Hematopoietic multipotent progenitor cell treated with erythropoietin and hydrocortisone succinate and interleukin-3 and kit ligand, for 15 days (in vitro differentiated cells): ENCODE measurements at places on chromosomes 3 and 15.

GRCh38 chr15:29517829-29518228 lies 248.2 kb upstream of the NSMCE3 start:
- DNase-seq = no peak

GRCh38 chr3:134696155-134696554 lies 45.3 kb upstream of the KY start:
- no peak for DNase-seq

DNA sequence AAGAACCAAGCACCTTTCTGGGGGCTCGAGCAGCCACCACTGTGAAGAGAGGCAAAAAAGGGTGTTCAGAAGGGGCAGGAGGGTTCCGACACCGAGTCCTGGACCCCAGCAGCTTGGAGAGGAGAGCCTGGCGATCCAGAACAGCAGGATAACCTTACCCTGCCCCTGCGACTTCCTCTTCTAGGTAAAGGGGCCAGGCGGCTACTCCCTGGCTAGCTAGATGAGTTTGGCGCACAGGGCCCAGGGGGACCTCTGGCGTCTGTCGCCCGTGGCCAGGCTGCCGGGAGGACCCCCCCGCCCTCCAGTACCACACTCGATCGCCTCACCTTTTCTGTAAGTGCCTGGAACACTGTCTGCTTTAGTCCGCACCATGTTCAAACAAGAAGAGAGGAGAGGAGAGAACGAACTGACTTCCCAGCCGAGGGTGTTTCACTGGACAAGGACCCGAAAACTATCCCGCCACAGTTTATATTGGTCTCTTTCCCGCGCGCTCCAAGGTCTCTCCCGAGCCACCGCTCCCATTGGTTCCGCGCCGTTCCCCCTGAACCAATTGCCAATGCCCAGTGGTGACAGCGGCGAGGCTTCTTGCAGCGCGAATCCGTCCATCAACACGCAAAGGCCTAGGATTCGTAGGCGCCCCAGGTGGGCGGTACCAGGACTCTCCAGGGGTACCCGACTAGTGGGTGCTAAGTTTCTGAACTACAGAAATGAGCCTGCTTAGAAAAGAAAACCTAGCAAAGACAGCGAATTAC lies at the start of gene PCLAF:
TSS of gene PCLAF (minus strand) at position 442 of the 752 bp plus-strand sequence. CDS start at position 372, 70 bp downstream.
- peak; percentile 94 for DNase-seq

GRCh38 chr3:37907371-37907770 lies 45.7 kb downstream of the CTDSPL start:
- DNase-seq = no peak

DNA sequence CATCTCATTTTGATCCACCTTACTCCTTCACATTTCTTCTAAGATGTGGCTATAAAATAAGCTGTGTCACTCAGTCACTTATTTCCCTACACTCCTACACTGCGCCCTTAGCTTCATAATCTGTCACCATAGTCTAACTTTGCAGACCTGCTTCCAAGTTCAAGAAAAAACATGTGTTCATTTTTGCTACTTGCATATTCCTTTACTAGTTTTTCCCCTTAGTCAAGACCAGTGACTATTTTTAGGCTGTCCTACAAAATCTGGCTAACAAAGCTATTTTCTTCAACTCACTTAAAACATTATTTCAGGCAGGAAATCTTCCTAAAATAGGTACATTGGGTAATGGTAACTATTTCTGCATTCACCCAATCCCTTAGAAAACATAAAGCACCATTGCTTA lies 272.5 kb downstream of the TBC1D5 start:
- no peak for DNase-seq

- no peak for DNase-seq
These were observed 59.5 kb upstream of the TRPC1 start for GRCh38 chr3:142664311-142664710.

DNA sequence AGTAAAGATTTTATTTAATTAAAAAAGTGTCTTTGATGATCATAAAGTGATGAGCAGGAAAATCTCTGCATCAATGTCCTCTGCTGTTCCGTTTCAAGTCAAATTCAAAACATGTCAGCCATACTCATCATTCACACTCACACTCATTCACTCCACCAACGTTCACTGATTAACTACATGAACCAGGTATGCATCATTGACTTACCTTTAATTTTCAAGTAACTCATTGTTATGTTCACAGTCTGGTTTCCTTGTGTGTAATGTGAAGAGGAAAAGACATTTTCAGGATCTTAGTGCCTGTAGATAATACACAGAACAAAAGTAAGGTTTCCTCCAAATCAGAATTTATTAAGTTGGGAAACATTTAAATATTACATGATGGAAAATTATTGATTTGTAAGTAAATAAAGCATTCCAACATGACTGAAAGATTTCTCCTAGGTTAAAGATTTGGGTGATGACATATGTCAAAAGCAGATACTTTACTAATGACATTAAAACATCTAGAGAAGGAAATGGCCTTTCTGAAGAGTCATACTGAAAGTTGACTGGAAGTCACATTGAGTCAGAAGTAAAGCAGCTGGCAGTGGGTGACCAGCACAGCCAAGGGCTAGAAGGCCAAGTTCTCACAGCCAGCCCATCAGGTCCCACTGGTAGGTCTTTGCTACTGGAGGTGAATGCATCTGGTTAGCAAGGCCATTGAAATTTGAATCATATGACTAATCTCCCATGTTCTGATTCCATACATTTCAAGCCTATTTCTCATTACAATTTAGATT lies 251.9 kb downstream of the CDIN1 start:
- DNase-seq = no peak

DNA sequence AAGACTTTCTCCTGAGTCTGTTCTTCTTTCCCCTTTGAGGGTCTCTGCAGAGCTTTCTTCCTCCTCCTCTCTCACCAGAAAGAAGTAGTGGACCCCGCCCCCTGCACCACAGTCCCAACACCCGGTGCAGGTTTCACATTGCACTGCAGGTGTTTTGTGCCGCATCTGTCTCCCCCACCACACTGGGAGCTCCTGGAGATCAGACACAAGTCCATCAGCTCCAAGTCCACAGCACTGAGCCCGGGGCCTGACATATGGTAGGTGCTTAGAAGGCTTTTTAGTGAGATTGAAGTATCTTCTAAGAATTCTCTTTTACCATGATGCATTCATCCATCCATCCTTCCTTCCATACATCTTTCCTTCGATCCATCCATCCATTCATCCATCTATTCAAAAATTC lies 9.8 kb downstream of the STRA6 start:
- DNase-seq = no peak

DNA sequence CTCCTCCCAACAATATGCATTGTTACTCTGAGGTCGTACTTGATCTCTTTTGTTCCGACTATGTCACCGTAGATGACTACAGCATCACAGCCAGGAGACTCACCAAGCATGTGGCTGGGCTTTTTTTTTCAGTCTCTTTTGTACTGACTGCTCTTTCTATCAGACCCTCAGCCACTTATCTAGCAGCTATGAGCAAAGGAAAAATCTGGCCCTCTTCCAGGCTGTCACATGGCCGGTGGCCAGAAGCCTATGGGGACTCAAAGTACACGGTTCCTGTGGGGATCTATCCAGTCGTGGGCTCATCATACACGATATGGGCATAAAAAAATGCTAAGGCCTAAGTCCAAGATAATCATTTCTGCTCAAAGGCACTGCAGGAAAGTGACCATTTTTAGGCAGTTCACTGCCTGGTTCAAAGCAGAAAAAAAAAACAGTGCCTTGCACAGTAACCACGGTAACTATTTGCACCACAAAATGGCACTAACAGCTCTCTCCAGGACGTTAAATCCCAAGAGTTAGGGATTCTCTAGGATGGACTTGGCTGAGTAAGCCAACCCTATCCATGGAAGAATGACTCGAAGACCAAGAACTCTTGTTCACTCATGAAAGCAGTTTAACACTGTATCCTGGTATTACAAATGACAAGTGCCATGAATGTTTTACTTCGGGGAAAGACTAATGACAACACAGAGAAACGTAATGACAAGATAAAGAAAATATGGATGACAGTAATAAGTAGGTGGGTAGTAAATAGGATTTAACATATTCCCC lies 50.3 kb downstream of the SHQ1 start:
- DNase-seq = peak; percentile 43

- no peak for DNase-seq
These were observed 86.3 kb upstream of the TCF12 start for GRCh38 chr15:56832125-56832524.
